Stimulated activated CD4-positive, alpha-beta T cell treated with anti-CD3 and anti-CD28 coated beads, Interleukin-1b, Interleukin-23, amount 100 ng/mL, for 1 hour (primary cell): ENCODE measurements at places on chromosomes 12 and 14.

DNA sequence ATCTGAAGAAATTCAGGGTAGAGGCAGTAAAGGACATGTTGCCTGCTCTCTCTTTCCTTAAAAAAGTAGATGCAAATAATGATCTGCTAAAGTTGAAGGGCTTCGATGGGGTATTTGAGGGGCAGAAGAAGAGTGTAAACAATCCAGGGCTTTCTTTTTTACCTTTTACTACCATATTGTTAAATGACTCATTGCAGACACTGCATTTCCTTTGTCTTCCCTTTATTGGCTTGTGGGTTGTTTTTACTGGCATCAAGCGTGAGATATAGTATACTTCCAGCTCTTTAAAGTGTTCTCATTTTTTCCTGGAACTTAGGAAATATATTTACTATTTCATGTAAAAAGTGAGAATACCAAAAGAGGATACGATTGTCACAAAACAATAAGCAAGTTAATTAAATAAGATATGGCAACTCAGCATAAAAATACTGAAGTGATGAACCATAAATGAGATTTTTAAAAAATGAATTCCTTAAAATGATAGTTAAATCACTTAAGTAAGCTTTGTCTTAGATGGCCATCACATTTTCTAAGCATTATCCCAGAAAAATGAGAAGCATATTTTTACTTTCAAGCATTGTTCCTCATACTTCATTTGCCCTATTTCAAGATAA, 72.3 kb upstream of the KRAS start:
- no peak for DNase-seq

DNA sequence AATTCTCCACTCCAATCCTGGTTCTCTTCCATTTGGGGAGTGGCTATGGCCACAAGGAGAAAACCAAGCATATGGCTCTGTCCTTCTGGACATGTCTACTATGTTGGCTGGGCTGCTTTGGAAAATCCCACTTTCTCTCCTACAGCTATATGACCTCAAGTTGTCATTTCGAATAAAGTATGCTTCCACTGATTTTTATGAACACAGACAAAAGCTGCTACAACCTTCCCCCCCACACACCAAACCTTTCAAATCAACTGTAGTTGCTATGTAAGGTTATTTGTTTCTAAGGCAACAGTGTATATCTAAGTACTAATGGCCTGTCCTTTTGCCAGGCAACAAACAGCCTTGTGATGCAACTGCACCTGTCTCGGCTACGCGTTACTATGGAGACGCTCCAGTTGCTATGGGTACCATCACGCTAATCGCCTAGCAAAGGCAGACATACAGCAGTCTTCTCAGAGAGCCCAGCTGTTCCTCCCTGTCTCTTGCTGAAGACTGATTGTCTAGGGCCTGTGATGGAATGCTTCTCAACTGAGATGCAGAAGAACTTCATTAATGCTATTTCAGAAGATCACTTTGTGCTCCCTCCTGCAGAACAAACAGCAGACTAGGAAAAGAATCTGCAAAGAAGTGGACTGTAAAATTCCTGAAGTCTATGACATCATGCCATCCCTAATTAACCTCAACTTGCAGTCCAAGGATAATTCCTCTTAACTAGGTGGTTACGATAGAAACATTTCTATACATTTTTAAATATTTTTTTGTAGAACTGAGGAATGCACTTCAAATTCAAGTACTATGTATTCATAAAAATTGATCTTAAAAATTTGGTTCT, 67.6 kb downstream of the FOXN3 start:
- DNase-seq, result no peak

- DNase-seq, result no peak
These were observed 8.1 kb downstream of the C14orf180 start for GRCh38 chr14:104587641-104588040.

DNA sequence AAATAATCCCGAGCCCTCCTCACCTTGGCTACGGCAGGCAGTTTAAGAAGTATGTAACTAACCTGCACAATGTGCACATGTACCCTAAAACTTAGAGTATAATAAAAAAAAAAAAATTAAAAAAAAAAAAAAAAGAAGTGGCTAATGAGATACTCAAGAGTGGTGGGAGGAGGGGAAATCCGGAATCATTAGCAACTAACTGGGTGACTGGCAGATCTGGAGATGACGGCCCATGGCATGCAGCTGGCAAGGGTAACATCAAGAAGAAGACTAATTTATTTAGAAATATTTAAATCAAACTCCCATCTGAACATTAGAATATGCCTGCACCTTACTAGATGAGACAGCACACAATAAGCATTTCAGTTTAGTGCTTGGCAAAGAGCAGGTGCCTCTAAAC, 52.3 kb upstream of the TMCC3 start:
- no peak for DNase-seq

DNA sequence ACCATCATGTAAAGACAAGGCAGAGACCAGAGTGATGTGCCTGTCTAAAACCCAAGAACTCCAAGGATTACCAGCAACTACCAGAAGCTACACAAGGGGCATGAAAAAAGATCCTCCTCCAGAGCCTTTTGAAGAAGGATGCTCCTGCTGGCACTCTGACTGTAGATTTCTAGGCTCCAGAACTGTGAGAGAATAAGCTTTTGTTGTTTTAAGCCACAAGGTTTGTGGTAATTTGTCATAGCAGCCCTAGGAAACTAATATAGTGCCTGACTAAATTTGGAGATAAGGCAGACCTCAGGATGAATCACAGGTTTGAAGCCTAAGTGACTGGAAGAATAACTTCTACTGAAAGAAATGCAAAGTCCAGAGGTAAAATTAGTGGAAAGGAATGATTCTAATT, 132.9 kb downstream of the CEP83 start:
- no peak for DNase-seq

DNA sequence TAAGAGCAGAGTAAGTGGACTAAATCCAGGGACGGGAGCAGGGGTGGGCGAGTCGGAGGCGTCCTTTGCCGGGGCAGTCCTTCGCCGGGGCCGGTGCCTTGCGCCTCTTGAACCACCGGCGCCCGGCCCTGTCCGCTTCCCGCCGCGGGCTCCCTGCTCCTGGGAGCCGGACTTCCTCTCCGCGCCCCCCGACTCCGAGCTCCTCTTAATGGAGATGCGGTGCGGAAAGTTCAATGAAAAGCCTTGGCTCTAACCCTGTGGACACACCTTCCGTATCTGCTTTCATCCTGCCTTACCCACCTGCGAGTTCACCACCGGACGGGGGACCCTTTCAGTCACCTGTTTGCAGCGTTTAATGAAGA, 412 bp downstream of the FGFR1OP2 start:
- DNase-seq, result no peak

DNA sequence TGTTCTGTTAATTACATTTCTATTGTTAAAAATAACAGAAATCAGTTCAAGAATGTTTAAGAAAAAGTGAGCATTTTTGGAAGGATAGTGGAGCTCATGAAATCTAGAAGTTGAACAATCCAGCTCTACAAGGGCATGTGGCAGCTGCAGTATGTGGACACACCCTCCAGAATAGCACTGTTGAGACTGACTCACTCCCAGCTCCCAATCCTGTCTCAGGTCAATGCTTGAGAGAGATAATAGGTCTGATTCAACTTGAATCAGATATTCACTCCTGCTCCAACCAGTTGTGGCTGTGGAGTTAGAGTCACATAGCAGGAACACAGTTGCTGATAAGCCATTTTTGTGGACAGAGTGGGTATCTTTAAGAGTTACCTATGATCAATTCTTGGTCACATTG, 113.0 kb upstream of the NTF3 start:
- no peak for DNase-seq

DNA sequence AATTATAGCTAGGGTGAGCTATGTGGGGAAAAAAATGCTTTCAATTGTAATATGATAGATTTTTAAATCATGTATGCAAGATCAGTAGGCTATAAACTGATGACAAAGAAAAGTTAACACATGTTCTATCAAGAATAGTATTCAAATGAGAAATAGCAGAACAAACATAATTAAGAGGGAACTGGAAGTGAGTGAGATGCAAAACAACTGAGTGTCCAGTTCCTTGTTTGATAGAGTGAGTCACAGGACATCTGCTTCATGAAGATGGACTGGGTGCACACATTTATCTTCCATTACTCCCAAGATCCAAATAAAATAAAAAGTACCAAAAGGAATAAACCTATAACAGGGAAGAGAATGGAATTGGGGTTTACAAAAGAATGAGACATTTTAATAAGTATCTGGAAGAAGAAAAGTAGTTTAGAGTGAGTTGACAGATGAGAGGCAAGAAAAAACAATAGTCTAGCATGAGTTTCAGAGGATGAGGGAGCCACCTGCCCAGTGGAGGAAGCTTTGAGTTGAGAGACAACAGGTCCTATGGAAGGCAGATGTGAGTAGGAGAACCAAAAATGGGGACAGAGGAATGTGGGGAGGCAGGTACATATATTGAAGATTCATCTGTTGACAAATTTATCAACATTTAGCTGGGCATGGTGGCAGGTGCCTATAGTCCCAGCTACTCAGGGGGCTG, 178.1 kb upstream of the ARHGAP5 start:
- DNase-seq, result no peak

DNA sequence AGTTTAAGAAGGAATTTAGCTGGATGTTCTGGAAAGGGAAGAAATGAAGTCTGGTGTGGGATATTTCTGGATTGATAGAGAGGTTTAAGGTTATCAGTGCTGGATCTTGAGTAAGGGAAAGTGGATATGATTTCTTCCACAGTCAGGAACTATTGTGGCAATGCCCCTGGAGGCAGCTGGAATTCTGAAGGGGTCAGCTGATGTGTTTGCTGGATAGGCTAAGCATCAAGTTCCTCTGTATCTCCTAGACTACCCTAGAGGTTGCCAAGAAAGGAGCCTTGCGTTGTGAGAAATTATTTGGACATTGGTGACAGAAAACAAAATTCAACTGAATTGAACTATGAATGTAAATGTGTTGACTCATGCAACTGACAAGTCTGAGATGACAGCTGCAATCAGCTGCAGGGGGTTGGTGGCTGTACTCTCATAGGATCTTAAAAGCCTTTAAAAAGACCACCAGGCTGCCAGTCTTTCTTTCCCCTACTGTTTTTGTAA, 244.4 kb downstream of the ATXN7L3B start:
- no peak for DNase-seq

GRCh38 chr14:68877993-68878575, 85.2 kb upstream of the ZFP36L1 start:
- DNase-seq, result no peak

DNA sequence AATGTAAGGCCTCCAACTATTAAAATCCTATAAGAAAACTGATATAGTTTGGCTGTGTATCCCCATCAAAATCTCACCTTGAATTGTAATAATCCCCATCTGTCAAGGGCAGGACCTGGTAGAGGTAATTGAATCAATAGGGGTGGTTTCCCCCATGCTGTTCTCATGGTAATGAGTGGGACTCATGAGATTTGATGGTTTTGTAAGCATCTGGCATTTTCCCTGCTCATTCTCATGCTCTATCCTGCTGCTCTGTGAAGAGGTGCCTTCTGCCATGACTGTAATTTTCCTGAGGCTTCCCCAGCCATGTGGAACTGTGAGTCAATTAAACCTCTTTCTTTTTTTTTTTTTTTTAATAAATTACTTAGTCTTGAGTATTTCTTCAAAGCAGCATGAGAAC, 31.9 kb downstream of the TSPAN19 start:
- no peak for DNase-seq

DNA sequence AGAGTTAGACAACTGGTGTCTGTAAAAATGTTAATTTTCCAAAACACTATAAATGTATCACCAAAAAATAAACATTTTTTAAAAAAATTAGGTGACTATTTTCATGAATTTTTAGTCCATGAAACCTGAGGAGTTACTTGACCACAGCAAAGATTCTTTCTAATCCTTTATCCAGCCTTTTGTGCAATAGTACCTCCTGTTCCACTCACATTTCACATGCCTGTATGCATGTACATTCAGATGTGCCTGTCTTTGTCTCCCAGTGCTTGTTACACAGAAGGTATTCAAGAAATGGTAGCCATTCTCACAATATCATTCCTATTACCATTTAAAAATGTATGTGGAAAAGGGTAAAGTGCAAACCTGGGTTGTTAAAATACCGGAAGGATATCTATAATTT, 857.0 kb downstream of the DIO2 start:
- no peak for DNase-seq

- no peak for DNase-seq
These were observed 8.6 kb upstream of the LPCAT3 start for GRCh38 chr12:7026854-7027253.

DNA sequence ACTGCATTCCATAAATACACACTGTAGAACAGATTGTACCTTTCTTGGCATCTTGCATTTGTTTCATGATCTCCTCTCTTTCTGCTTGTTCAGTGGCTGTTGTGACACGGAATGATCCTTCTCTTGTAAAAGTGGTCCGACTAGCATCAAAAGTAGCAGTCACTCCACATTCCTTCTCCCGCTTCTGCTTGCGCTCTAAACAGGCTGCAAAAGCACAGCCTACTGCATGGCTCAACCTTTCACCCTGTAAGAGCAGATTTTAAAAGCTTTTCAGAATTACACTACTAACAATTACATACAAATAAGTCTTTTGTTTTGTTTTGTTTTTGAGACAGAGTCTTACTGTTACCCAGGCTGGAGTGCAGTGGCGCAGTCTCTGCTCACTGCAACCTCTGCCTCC, 49.8 kb downstream of the PAPLN start:
- DNase-seq, result no peak

DNA sequence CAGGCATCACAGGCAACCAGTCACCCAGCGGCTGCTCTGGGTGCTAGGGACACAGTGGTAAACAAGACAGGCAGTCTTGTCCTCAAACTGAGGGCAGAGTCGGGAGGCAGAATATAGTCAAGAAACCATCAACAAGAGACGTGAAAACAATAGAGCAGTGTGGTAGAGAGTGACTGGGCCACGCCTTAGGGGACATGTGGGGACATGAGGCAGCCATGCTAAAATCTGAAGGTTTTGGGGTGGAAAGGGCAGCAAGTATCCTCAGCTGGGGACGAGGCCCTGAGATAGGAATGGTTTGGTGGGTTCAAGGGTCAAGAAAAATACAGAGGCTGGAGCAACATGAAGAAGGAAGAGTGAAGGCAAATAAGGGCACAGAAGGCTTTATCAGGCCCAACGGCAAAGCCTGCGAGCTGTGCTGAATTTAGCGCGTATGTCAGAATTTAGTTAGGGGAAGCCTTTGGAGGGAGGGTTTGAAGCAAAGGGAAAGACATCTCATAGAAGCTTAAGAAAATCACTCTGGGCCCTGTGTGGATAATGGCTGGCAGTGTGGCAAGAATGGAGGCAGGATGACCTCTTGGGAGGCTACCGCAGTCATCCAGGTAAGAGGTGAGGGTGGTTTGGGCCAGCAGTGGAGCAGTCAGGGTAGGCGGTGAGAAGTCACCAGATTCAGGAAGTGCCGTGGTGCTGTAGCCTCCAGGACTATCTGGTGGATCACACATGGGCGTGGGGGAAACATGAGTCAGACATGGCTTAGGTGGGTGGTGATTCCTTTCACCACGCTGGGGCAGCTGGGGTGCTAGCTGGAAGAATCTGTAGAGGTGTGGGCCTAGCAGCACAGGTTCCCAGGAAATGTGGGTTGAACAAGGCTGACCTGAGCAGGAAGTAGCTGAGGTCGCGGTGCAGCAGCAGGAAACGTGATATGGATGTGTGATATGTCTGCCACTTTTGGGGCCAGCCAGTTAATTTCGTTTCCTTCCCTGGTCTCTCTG, 3.0 kb downstream of the EVL start:
- DNase-seq, result peak; percentile 65
